NCI-H226 (cell line): ENCODE measurements at places on chromosomes 12 and 14.

DNA sequence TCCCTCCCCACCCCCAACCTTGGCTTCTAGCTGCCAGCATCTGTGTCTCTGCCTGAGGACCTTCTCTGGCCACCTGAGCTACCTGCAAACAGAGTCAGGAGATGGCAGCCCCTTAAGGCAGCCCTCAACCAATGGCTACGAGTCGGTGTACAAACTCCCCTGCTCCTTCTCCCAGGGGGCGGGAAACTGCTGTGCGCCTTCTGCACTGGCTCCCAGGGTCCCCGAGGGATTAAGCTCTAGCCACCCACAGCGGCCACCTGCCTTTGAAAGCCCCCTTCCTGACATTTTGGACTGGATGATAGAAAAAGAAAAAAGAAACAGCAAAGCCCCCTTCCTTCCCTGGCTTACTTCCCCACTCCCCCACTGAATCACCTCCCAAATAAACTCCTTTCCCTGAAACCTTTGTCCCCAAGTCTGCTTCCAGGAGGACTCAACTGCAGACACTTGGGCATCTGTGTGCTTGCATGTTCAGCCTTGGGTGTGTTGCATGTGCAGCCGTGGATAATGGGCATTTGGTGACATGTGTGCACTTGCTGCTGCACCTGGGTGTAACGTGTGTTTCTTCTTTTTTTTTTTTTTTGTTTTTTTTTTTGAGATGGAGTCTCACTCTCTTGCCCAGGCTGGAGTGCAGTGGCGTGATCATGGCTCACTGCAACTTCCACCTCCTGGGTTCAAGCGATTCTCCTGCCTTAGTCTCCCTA is 6.0 kb downstream of the SDS start:
- DNase-seq = no peak

DNA sequence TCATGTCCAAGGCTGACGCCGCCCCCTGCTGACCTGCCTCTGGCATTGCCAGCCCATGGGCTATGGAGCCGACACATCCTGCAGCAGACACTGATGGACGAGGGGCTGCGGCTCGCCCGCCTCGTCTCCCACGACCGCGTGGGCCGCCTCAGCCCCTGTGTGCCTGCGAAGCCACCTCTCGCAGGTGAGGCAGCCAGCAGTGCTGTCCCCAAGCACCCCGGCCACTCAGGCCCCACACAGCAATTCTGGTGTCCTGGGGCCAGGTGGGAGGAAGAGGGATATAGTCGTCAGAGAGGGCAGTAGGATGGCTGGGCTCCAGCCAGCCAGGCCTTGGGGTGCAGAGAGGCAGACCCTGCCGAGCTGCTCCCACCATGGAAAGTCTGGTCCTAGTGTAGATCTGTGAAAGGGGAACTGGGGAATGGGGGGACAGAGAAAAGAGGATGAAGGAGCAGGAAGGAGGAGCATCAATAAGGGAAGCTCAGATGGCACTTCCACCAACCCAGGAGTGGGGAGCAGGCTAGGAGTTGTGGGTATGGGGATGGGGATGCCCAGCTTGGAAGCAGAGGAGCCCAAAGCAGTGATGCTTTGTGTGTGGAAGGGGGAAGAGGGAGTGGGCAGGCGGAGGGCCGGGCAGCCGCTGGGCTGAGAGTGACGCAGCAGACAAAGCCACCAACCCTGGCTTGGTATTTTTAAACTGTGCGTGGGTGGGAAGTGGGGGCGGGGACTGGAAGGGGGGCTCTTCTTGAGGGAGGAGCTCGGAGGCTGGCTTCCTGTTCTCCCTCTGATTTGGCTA is 4.7 kb downstream of the NAB2 start:
- DNase-seq = no peak

- no peak for DNase-seq
Measured at GRCh38 chr12:105552056-105552455, 221.6 kb downstream of the C12orf75 start.

DNA sequence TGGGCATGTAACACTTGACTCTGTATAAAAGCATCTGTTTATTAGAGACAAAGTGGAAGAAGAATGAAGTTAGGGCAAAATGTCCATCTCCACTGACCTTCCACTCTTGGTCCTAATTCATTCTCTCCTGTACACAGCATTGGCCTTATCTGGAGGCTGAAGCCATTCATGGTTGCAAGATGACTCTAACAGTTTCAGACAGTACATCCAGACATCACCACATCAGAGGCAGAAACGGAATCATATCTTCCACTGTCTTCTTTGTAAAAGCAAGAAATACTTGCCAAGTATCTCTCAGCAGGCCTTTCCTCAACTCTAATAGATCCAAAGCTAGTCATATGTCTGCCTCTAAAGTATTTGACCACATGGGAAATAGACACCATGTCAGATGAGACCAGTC is 41.1 kb downstream of the PTHLH start:
- DNase-seq = no peak

- DNase-seq = no peak
Measured at GRCh38 chr14:80776657-80777056, 164.9 kb downstream of the CEP128 start.

DNA sequence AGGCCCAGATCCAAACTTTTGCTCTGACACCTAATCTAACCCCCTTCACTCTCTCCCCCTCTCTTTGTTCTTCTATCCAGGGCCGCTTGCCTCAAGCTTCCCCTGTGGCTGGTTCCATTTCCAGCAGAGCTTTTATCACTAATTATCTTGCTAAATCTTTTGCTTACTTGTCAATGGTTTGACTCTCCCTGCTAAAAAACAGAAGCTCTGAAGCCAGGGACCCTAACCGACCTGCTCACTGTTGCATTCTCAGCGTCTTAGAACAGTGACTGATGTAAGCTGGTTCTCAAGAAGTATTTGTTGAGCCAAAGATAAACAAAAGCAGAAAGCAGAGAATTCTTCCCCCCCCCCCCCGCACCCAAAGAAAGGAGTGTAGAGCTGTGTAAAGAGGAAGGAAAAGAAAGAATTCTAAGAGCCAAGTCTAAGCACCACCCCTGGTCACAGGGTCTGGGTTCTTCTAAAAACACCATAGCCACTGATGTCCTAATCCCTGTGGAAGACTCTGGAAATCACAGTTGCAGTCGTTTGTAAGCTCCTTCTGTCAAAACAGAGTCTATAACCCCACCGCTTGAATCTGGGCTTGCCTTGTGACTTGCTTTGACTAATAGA is 385.8 kb downstream of the MED13L start:
- no peak for DNase-seq

DNA sequence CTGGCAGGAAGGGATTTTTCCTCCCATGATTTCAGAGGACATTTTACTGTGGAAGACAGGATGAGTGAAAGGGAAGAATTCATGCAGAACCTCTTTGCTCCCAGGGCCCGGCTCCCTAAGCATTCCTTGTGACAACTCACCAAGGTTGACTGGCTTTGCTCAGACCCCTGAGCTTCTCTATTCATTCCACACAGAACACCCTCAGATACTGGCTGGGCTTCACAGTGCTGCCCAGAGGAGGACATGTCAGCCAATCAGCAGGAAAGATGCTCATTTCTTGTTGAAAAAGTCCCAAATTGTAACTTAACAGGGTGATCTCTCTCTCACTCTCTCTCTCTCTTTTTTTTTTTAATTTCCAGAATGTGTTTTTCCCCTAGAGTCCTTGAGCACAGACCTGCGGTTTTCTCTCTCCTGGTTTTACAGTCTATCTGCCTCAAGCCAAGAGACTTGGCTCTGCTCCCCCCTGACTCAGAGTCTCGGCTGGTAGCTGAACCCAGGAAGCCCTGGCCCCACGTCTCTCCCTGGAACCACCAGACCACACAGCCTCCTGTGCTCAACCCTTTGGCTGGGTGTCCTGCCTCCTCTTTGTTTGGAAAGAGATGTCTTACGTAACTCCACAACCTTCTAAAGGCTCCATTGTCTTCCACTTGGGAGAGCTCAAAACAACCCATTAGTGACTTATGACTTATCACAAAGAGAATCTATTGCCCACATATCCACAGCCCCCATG is 43.9 kb downstream of the SSPN start:
- peak; percentile 99 for DNase-seq

GRCh38 chr12:106226884-106227640 is 20.8 kb downstream of the CKAP4 start:
- peak; percentile 36 for DNase-seq

GRCh38 chr12:55996715-55997534 is at the start of gene SUOX:
SUOX (plus strand) TSS chr12:55997276; CDS start chr12:56002222, 4,946 bp downstream.
- DNase-seq = peak; percentile 100

GRCh38 chr12:116156614-116157013 is 120.9 kb downstream of the MED13L start:
- no peak for DNase-seq

GRCh38 chr12:66107451-66107915 is 23.1 kb downstream of the LLPH start:
- peak; percentile 87 for DNase-seq

GRCh38 chr12:1122786-1123185 is 131.8 kb downstream of the ERC1 start:
- DNase-seq = peak; percentile 46

DNA sequence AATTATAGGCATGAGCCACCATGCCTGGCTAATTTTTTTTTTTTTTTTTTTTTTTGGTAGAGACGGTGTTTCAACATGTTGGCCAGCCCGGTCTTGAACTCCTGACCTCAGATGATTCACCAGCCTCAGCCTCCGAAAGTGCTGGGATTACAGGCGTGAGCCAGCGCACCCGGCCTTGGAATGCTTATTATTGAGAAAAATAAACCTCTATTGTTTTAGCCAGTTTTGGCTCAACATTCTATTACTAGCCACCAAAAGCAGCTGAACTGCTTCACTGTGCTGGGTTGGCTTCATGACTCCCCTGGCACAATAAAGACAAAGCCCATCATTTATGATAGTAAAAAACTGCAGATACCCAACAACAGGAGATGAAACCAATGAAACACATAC is 93.5 kb upstream of the CEP83 start:
- peak; percentile 72 for DNase-seq

GRCh38 chr12:94594443-94594825 is 55.9 kb downstream of the TMCC3 start:
- DNase-seq = no peak

GRCh38 chr14:100581228-100582145 is 5.7 kb downstream of the BEGAIN start:
- no peak for DNase-seq

GRCh38 chr14:101076451-101077198 is 173.1 kb upstream of the RTL1 start:
- DNase-seq = no peak

- no peak for DNase-seq
Measured at GRCh38 chr14:81509321-81509720, 24.3 kb downstream of the SEL1L start.

GRCh38 chr12:227286-227915 is 13.4 kb upstream of the SLC6A12 start:
- no peak for DNase-seq

GRCh38 chr12:110533607-110534006 is 31.5 kb downstream of the RAD9B start:
- no peak for DNase-seq

GRCh38 chr12:5461966-5462365 is 30.1 kb downstream of the NTF3 start:
- DNase-seq = no peak

GRCh38 chr14:81559385-81559784 is 25.7 kb upstream of the SEL1L start:
- no peak for DNase-seq

DNA sequence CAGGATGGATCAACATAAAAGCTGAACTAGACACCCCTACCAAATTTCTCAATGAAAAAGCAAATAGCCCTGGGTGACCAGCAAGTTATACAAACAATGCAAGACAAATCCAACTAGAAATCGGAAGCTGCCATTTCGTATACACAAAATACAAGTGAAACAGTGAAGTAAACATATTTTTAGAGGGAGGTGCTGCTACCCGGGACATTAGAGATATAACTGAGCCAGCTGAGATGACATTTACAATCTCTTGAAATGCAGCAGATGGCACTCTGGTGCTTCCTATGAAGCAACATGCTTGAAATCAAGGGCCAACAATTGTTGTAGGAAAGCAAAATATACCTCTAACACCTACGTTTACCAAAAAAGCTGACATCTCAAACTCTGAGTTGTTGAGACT is 25.5 kb downstream of the BDKRB1 start:
- DNase-seq = no peak

DNA sequence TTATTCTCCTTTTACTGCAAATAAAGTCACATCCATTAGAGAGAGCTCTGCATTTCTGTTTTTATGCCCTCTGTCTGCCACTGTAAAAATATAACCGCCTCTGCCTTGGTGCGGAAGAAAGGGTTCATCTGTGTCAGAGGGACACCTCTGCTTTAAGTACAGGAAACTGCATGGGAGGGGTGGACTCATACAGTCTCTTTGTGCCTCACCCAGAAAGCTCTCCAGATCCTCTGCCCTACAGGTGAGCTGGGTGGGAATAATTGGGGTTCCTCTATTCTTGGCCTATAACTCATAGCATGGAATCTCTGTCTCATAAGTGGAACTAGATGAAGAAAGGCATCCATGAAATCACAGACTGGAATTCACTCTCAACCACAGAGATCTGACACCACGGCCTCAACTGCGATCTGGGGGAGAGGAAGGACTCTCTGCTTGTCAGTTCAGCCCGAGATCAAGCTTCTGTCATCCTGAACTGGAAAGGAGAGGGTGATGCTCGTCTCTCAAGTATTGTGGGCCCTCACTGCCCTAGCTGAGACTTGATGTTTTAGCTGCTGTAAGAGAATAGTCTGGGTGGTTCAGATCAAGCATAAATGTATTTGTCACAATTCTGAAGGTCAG is 702.3 kb downstream of the TMEM121 start:
- no peak for DNase-seq

- no peak for DNase-seq
Measured at GRCh38 chr14:75944607-75945241, 37.1 kb downstream of the TGFB3 start.

GRCh38 chr12:111154147-111154834 is 214.6 kb downstream of the PHETA1 start:
- DNase-seq = no peak

DNA sequence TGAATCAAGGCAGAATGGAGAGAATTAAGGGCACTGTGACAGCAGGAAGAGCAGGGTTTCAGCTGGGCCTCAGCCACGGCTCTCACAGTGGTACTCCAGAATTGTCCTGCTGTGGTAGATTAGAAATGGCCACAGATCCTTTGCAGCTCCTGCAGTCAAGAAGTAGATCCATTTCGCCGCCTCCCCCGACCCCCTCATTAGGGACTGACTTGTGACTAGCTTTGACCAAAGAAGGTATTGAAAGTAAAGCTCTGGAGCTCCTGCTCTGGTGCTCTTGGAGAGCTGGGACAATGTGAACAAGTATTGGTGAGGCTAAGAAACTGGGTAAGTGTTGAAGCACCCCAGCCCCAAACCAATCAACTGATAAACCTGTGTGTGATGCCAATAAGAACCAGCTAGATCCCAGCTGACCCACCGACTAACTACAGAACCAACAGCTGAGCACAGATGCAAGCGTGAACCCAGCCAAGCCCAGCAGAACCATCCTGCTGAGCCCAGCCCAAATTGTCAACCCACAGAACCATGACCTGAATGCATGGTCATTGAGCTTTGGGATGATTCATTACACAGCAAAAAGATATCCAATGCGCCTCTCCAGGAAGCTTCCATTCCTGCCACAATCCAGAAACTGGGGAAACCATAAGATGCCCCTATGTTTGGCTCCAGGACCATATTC is 50.7 kb downstream of the JAG2 start:
- DNase-seq = no peak

- no peak for DNase-seq
Measured at GRCh38 chr14:60720962-60721325, 3.2 kb downstream of the SIX4 start.

- DNase-seq = no peak
Measured at GRCh38 chr14:61557262-61557661, 138.1 kb upstream of the HIF1A start.
